ENCODE measurements at places on chromosomes 4 and X.

- no peak for DNase-seq
These were observed 8.5 kb downstream of the CNKSR2 start for GRCh38 chrX:21382715-21383114.

GRCh38 chr4:2937986-2938385 lies 25.2 kb downstream of the NOP14 start:
- no peak for DNase-seq

DNA sequence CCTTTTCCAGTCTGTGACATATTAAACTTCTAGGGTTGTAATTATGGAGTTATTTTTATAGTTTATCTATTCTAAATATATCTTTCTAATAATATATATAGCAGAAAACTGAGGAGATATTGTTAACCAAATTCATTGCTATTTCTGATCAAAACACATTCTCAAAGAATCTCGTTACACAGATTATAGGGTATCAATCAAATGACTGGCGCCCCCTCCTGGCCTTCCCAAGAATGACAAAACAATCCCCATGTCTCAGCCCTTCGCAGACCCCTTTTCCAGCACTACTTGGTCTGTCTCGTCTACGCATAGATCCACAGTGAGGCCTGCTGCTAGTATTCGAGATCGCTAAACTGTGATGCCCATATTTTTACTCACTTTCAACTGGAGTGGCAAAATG lies 209.3 kb downstream of the GPC3 start:
- no peak for DNase-seq

DNA sequence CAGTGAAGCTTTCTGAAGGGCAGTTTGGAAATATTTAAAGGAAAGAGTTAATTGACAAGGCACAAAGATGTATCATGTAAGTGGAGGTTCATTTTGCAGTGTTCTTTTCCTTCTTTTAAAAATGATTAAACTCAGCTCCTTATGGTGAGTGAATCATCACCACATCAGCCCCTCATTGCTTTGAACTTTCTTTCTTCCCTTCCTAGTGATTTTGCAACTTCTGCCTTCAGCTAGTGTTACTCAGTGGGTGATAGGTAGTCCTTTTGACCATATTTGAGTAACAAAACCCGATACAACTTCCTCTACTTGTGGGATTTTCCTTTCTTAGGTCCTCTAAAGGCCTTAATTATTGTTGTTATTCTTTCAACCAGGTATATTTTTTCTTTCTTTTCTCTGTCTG lies 8.2 kb downstream of the ZCCHC4 start:
- DNase-seq, result no peak

- DNase-seq, result no peak
These were observed 993 bp upstream of the CTAG2 start for GRCh38 chrX:154654372-154654771.

DNA sequence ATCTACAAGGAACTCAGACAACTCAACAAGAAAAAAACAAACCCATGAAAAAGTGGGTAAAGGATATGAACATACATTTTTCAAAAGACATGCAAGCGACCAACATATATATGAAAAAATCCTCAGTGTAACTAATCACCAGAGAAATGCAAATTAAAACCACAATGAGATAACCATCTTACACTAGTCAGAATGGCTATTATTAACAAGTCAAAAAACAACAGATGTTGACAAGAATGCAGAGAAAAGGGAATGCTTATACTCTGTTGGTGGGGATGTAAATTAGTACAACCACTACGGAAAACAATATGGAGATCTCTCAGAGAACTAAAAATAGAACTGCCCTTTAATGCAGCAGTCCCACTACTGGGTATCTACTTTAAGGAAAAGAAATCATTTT lies 12.1 kb downstream of the NIPAL1 start:
- DNase-seq, result no peak

DNA sequence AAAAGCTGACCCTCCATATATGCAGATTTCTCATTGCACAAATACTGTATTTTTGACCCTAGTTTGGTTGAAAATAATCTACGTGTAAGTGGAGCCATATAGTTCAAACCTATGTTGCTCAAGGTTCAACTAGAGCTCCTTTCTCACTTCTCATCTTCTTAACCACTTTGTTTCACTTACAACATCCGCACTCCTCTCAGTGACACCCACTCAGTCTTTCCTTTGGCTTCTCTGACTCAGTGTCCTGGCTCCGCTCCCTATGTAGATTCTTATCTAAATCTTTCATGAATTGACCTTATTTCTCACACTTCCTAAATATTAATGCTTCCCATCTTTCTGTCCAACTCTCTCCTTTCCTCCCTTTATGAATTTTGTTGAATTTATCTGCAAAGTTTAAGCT lies 32.9 kb upstream of the DKK2 start:
- no peak for DNase-seq

DNA sequence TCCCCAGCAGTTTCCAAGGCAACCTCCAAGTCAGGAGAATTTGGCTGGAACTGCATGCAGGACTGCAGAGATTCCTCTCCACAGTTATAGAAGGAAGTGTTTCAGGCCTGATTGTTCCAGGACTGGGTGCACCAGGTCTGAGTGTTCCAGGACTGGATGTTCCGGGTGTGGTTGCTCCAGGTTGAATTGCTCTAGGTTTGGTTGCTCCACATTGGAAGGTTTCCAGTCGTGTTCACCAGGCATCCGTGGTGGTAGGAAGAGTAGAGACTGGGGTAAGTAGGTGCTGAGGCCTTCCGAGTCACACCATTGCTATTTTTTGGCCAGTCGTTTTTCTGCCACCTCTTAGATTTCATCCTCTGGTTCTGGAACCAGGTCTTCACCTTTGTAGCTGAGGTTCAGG lies 105.4 kb downstream of the MSN start:
- no peak for DNase-seq

GRCh38 chr4:67712650-67713528 lies 11.9 kb upstream of the UBA6 start:
- DNase-seq, result no peak

- DNase-seq, result no peak
These were observed 20.7 kb downstream of the ACE2 start for GRCh38 chrX:15579778-15580747.

DNA sequence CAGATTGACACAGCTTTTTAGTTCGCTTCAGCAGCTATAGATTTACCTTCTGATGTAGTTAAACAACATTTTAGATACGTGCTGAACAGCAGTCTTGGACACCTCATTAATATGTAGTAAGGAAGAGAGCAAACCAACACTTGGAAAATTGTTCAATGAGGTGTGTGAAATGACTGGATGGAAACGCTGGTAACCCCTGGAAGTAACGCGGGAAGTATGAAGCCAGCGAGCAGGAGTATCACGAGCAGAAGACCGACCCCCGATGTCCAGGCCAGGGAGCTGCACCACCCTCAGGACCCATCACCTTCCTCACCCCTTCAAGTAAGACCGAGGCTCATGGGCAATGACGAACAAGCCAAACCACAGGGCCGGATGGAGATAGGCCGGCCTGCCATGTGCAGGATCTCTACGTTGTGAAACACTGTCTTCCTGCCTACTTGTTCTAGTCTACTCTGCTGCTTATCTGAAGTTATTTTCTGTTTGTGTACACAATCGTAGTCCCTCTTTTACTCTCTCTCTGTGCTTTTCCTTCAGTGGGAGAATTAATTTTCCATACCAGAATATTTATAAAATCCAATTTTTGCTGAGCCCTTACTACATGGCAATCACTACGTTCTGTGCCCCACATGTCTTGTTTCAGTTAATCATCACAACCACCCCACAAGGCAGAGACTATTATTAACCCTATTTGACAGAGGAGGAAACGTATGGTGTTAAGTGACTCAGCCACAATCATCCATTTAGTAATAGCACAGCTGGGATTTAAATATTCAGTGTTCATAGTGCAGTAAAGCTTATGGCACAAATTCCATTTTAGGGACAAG lies 221.7 kb downstream of the APBB2 start:
- DNase-seq, result no peak

- DNase-seq, result no peak
These were observed 98.3 kb upstream of the ANKRD50 start for GRCh38 chr4:124810827-124811226.

GRCh38 chr4:7750972-7751371 lies 188.7 kb downstream of the AFAP1 start:
- no peak for DNase-seq

DNA sequence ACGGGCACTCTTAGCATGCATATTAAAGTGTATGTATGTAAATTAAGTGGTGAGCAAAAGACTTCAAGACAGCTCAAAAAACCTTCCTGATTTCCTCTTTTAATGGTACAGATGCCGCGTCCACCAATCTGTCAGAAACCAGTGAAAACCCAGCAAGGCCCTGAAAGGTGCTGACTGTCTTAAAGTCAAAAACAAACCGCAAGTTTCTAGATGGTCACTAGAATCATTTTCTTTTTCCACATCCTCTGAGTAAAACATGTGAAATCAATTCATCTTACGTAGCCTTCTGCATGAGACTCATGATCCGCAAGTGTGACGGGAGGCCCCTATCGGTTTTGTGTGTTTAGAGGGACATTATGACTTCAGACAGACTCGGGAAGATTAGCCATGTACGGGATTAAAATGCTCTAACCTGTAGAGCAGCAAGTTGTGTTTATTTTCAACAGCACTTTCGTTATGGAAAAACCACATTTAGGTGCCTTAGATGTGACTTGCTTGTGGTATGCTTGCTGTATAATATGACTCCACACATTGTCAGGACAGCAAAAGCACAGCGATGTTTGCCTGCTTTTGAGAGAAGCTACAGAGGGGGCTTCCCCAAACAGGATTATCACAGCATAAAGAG lies 88.2 kb upstream of the STS start:
- DNase-seq, result no peak

GRCh38 chrX:13257223-13258051 lies 62.4 kb downstream of the ATXN3L start:
- no peak for DNase-seq

DNA sequence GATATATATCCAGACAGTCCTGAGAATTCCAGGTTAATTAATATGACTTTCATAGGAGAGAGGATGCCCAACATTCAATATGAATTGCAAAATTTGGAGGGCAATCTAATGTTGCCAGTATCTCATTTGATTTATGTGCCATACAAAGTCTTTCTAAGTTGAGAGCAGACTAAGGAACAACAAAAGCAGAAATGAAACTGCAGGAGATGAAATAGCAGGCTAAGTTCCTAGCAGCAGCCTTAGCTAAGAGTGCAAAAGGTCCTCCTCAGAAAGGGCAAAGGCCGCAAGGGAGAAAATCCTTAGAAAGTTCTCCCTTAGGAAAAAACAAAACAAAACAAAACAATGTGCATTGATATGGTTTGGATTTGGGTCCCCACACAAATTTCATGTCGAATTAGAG lies 602.9 kb upstream of the HTR2C start:
- DNase-seq, result no peak

DNA sequence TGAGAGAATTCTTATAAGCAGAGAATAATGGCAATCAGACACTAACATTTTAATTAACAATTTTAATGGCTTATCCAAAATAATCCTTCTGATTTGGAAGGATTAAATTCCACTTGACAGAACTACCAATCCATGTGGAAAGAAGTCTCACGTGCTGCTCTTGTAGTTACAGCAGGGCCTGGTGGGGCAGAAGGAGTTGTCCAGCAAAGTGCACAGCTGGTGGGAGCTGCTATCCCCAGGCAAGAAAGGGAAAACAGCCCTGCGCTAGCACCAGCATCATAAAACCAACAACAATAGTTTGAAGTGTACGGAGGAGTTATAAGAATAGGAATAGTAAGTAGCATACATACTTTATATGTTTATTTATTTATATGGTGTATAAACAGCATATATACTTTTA lies 127.4 kb upstream of the TRIM2 start:
- no peak for DNase-seq

- DNase-seq, result no peak
These were observed 7.4 kb upstream of the SLC10A4 start for GRCh38 chr4:48475770-48476169.

- no peak for DNase-seq
These were observed 787.5 kb downstream of the FSTL5 start for GRCh38 chr4:161376275-161376674.

- no peak for DNase-seq
These were observed 53.9 kb upstream of the HEPH start for GRCh38 chrX:66110112-66110511.

DNA sequence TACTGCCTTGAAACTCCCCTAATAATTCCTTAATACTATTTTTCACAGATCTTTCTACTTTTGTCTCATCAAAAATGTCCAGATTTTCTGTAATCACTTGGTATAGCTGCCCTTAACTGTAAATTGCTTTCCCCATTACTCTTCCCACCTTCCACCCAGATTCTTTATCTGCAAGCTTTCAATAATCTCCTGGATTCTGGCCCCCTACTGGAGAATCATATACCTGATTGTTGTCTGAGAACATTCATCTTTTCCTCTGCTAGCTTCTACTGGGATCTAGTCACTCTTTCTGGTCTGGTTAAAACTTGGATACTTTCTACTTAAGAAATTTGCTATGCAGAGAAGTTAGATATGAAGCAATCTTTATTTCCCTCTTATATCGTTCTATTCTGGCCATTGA lies 552.6 kb downstream of the PCDH19 start:
- DNase-seq, result no peak

- no peak for DNase-seq
These were observed 75.1 kb upstream of the TMEM164 start for GRCh38 chrX:109927663-109928273.

DNA sequence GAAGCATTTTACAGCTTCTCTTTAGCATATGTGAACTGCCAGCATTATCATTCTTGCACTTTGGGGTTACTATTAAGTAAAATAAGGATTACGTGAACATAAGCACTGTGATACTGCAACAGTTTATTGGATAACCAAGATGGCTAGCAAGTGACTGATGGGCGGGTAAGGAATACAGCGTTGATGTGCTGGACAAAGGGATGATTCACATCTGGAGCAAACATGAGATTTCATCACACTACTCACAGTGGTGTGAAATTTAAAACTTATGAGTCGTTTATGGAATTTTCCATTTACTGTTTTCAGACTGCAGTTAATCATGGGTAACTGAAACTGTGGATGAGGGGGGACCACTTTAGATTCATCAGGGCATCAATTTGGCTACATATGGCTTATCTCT lies 16.0 kb downstream of the NBDY start:
- DNase-seq, result no peak

DNA sequence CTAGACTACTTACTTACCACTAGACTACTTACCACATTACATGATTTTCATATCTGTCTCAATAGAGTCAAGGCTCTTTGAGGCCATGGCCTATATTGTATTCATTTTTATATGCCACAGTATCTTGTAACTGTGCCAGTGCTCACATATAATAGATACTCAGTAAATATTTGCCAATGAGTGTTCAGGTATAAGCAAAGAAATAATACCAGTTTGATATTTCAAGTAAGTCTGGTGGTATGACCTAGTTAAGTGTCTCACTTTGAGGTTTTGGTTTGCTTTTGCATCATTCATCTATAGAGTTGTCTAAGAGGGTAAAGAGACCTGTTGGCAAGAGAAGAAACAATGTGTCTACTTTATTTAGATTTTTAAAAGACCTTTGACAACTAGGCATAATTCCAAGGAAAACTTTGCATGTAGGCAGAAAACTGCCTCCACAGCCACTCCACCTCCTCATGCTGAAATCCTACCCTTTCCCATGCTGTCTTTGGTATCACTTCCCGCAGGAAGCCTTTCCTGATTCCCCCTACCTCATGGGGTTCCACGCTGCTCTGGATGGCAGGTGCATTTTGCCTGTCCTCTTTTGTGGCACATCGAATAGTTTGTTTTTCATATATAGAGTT lies 91.3 kb upstream of the KLHL13 start:
- DNase-seq, result no peak

Measured in NCI-H187 (cell line).